ENCODE measurements at places on chromosomes 3 and 15.

GRCh38 chr3:194396859-194397756 lies 2.0 kb downstream of the GP5 start:
- DNase-seq, result no peak

GRCh38 chr3:64505419-64505818 lies 182.4 kb downstream of the ADAMTS9 start:
- no peak for DNase-seq

DNA sequence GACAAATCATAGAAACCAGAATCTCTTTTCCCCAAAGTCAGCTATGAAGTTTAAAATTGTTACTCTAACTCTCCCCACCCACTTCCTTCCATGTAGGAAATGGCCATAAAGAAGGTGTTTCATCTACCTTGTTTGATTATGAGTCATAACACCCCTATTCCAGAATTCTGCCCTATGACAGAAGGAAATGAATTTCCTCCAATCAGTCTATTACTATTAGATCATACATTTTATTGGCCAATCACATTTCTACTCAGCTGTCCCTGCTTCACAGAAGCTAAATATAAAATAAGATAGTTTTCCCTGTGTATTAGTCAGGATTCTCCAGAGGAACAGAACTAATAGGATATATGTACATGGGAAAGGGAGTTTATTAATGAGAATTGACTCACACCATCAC lies 102.1 kb downstream of the TGFBR2 start:
- DNase-seq, result no peak

DNA sequence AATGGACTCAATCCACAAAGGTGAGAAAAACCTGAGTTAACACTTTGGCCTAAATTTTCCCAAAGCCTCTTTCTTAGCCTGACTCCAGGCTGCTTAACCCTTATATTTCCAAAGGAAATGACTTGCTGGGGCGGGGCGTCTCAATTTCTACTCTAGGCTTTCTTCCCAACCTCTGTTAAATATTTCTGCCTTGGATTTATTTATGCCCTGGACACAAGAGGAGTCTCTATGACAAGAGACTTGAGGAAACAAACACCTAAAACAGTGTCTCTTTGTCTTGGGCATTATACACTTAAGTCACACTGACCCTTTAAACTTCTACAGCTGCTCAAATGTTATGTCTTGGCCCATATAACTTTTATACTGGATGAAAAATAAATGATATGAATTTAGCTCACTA lies 28.3 kb upstream of the AP4E1 start:
- DNase-seq, result no peak

- DNase-seq, result no peak
Observed at GRCh38 chr3:149245738-149246451, 24.3 kb upstream of the CP start.

DNA sequence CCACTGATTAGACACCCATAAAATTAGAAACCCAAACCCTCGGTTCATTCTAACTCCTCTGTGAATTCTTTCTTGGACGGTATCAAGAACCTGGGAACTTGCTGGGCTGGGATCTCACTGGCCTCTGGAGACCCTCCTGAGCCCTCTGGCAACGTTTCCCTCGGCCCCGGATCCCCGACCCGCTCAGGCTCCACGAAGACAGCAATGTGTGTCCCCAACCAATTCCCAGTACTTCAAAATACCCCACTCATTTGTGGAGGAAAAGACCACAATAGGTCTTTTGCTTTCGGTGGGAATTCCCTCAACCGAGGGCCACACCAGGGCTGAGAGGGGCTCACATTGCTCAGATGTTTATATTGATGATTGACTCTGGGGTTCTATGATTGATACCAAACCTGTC lies 117.9 kb upstream of the PRR20G start:
- DNase-seq, result no peak

- DNase-seq, result no peak
Observed at GRCh38 chr3:100266531-100266930, 5.7 kb downstream of the TBC1D23 start.

DNA sequence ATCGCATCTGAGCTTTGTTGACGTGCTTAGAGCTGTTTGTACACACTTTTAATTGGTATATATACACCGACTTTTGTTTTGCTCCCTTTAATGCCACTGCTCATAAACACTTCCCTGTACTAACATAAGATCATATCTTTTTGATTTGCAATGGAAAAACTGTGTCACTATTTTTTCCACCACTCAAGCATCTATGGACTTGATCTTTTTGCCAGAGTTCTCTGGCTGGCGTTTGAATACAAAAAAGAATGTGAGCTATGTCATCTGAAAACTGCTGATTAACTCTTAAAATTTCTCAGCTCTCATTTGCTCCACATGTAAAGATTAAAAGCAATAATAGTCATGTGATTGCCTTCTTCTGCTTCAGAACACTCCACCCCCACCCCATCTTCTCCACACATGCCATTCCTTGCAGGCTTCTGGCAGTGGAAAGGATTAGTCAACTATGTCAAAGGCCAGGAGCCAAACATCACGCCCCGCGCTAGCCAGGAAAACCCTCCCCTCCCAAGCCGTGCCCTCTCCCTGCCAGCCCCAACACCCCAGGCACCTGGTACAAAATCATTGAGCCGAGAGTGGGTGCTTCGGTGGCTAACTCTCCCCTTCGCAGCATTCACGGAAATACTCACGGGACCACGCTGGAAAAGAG lies 123.4 kb upstream of the MEF2A start:
- DNase-seq, result peak; percentile 77

GRCh38 chr3:38549082-38549481 lies 52.9 kb downstream of the EXOG start:
- DNase-seq, result no peak

- DNase-seq, result no peak
Observed at GRCh38 chr3:38580450-38581382, 68.8 kb downstream of the SCN5A start.

- no peak for DNase-seq
Observed at GRCh38 chr3:150744041-150744918, 18.7 kb downstream of the SIAH2 start.

DNA sequence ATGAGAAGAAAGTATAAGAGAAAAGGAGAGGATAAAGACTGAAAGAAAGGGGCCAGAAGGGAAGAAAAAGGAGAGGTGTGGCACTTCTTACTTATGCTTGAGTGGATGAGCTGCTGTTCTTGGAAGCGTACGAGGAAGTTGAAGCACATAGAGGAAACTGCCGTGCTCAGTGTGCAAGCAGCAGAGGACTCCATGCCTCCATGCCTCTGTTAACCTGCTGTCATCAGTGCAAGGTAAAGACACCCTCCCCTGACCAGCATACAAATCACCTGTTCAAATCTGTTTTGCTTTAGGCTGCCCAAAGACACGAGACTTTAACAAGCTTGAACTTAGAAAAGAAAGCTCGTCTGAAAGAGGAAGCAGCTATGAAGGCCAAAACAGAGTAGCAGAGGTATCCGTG lies 6.4 kb downstream of the WDR5B start:
- no peak for DNase-seq

GRCh38 chr3:177982034-177982433 lies 554.2 kb upstream of the KCNMB2 start:
- DNase-seq, result no peak

GRCh38 chr15:69305933-69306568 lies 7.3 kb downstream of the PAQR5 start:
- DNase-seq, result no peak

GRCh38 chr3:4514916-4515315 lies 21.8 kb downstream of the ITPR1 start:
- no peak for DNase-seq

DNA sequence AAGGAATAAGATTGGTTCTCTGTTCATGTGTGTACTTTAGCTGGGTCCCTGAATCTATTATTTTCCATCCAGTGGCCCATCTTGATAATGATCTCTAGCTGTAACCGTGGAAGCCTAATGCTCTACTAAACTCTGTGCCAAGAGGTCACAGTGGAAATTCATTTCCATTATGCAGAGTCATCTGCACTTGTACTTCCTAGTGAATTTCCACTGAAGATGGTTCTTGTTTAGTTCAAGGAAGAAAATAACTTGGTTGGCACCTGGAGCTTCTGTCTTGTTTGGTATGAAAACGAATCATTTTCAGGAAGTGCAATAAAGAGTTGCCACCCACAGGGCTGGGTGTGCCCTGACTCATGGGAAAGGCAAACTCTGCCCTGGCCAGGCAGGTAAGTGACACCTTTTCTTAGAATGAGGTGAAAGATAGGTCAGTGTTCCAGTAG lies 10.3 kb downstream of the LPP start:
- DNase-seq, result no peak

GRCh38 chr15:78193731-78194567 lies 40.4 kb downstream of the ACSBG1 start:
- no peak for DNase-seq

GRCh38 chr15:74995779-74996765 lies 709 bp downstream of the SCAMP5 start:
- DNase-seq, result no peak

DNA sequence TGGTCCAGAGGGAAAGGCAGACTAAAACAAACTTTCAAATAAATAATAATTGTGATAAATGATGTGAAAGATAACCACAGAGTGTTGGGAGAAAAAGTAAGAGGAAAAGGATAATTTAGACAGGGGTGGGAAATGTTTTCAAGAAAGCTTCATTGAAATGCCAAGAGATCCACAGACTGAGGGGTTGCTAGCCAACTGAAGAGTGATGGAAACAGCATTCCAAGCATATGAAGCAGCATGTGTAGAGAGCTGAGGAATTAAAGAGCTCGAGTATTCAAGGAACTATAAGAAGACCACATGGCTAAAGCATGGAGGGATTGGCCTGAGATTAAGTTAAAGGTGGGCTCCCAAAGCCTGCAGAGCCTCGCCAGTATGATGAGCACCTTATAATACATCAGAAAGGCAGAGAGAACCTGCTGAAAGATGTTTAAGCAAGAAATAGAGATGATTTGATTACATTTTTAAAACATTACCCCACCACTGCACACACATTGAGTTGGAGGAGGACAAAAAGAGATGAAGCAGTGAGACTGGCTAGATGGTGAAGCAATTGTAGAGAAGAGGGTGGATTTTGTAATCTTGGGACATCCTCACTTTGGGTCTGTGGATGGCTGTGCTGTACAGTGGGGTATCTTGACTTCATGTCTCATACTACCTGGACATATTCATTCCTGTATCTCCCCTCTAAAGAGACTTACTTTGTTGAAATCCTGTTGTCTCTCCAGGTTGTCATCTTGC lies 100.8 kb downstream of the STAC start:
- DNase-seq, result no peak

DNA sequence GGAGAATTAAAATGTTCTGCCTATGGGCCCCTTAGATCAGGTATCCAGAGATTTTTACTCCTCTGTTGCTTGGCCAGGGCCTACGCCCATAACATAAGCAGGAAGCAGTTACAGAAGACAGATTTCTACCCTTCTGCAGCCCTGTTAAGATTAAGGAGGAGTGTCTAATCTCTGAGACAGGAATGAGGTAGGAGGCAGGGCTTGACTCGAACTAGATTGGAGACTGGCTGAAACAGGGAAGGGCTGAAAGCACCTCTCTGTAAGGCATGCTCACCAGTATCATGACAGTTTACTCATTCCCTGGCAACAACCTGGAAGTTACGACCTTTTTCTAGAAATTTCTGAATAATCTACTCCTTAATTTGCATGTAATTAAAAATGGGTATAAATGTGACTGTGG lies 16.7 kb downstream of the PLA2G4D start:
- no peak for DNase-seq

DNA sequence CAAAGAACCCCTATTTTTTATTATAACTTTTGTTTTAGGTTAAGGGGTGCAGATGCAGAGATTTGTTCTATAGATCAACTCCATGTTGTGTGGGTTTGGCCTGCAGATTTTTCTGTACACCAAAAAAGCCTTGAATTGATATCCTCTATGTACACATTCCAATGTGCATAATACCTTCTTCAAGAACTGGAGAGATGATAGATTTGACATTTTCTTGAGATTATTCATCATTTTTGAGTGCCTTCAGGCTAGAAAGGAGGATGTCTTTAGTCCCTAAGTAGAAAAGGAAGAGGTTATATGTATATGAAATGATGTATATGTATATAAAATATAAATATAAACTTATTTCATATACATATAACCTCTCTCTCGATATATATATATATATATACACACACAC lies 1190.0 kb upstream of the ALCAM start:
- DNase-seq, result no peak

DNA sequence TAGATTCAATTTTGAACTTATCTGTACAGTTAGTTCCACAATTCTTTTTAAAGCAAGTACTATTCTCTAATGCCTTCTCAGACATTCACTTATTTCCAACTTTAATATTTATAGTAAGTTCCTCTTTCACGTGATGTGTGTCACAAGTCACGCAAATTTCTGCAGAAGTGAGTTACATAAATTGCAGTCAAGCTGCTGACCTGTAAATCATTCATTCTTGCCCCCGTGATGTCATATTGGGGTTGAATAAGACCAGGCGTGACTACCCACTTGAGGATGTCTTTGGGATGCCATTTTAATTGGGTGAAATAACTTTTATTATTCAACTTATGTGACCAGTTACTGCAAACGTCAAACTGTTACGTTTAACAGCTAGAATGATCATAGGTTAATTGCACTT lies 15.1 kb downstream of the PPARG start:
- no peak for DNase-seq

DNA sequence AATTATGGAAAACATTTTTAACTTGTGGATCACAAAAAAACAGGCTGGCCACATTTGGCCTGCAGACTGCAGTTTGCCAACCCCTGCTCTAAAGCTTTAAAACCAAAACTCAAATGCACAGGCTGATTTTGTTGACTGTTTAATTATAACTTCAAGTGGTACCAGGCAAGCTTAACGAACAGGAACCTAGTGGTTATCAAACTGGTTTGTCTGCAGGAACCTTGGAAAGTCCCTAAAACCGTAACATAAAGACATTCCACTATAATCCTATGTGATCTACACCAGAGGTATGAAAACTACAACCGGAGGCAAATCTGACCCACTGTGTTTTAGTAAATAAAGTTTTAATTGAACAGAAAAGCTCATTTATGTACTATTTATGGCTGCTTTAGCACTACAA lies 52.4 kb downstream of the TBL1XR1 start:
- DNase-seq, result no peak

DNA sequence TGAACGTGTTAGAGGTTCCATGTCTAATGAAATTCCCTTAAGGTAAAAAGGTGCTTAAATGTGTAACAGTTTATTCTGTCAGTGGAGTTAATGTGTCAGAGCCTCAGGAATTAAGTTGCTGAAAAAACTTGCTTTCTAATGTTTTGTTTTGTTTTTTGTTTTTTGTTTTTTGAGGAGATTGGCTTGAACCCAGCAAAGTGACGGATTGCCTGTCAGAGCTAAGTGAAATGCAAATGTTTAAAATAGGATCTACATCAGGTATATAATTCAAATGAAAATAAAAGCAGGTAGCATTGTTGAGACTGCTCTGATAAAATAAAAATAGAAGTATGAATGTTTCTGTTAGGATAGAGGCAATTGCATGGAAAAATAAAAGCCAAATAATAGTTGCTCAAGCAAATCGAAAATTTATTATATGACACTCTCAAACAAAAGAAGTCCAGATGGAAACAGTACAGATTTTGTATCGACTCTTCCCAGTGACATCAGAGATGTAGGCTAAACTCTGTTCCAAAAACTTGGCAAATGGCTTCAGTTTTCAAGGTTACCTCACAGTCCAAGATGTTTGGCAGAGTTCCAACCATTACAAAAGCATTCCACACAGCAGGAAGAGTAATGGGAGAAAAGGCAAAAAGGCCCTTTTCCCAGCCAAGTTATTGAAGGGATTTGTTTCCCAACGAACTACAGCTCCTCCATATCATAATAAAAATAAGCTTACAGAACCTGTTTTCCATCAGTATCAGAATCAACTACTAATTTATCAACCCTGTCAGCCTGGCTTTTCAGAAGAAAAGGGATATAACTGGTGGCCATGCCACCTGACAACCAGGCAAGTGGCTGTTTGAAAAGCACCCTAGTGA lies 291.0 kb downstream of the TBL1XR1 start:
- DNase-seq, result no peak

GRCh38 chr3:52551118-52551517 lies 14.7 kb downstream of the UQCC5 start:
- no peak for DNase-seq

Measured in Right ventricle myocardium inferior (tissue), 1 donor.